ENCODE measurements at places on chromosomes 4 and X. TPM values are rescaled to one million over a fixed set of nuclear protein-coding genes. Genes with fewer than 3 reads are reported as not detected.

SYP gene
- total RNA-seq, result under 0.01 TPM

GPC3 gene
- total RNA-seq, result not detected

PROM1 gene
- 0.10 TPM for total RNA-seq

ETDA gene
- total RNA-seq, result not detected

OPRPN gene
- not detected for total RNA-seq

AASDH gene
- total RNA-seq, result 10.5 TPM

TGIF2LX gene
- total RNA-seq, result not detected

CXCL5 gene
- total RNA-seq, result 0.33 TPM

GABRG1 gene
- total RNA-seq, result not detected

CCSER1 gene
- 2.6 TPM for total RNA-seq

NR0B1 gene
- total RNA-seq, result not detected

LAMP2 gene
- total RNA-seq, result 150 TPM

RHOXF1 gene
- total RNA-seq, result not detected

TLR2 gene
- total RNA-seq, result 0.57 TPM

ATOH1 gene
- total RNA-seq, result not detected

IDUA gene
- total RNA-seq, result 18.0 TPM

Measured in vein endothelial cell (primary cell).